NCI-H82 (cell line): ENCODE measurements at places on chromosomes 13 and 19.

GRCh38 chr13:36355632-36356031, 9.4 kb upstream of the SPART start:
- no peak for DNase-seq

GRCh38 chr19:37920591-37921450, 13.8 kb downstream of the SIPA1L3 start:
- no peak for DNase-seq

DNA sequence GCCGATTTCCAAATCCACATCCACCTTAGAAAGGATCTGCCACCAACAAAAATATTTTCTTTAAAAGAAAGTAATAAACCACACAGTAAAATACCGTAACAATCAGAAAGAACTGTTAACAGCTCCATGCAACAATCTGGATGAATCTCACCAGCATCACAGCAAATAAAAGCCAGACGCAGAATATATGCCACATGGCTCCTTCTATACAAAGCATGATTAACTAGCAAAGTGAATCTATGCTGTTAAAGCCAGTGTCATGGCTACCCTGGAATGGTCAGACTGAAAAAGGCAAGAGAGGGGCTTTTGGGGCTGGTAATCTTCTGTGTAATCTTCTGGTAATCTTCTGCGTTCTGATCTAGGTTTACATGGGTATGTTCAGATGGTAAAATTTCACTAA, 81.3 kb downstream of the SACS start:
- peak; percentile 22 for DNase-seq

DNA sequence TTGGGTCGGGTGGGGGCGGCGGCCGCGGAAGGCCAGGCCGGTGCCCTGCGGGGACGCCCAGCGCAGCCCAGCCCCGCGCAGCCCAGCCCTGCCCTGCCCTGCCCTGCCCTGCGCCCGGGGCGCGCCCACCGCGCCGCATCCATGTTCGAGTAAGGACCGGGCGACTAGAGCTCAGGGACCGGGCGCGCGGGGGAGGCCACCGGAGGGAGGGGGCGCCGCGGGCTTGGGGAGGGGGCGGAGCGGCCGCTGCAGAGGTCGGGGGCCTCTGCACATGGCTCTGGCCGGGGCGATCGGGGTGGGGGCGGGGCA, 169 bp downstream of the GRAMD1A start:
- no peak for DNase-seq

GRCh38 chr19:49128545-49129237, 9.3 kb downstream of the PPFIA3 start:
- DNase-seq: no peak

GRCh38 chr13:25844559-25845434, 207.0 kb downstream of the SHISA2 start:
- no peak for DNase-seq

DNA sequence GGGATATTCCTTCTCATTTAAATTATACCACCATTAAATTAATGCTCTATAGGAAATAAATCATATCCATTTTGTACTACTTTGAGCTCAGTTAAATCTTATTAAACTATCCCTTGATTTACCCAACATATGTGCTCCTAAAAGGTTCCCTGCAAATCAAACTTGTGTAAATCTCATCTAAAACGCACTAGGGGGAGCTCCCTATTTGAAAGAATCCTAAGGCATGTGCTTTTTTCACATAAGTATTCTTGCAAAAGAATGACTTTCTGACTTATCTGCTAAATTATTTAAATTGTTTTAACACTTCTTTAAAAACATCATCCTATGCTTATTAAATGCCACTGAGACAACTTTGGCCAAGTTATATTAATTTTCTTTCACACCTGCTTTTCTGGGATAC, 7.9 kb downstream of the INTS6 start:
- peak; percentile 56 for DNase-seq

DNA sequence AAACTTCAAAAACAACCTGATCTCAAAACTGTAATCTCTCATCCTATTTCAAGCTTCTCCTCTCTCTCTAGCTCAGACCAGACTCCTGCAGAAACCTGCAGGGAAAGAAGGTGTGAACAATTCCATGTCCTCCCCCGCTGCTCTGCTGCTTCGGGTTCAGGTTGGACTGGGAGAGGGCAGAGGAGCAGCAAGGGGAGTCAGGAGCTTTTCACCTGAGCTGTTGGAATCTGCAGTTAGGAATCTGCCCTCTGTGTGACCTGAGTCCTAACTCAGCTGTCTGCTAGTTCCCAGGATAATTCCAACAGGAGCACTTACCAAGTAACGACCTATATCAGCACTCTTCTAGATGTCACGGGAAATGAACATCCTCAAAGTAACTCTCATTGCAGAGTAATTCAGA, 118.3 kb downstream of the DNAJC15 start:
- DNase-seq: no peak

DNA sequence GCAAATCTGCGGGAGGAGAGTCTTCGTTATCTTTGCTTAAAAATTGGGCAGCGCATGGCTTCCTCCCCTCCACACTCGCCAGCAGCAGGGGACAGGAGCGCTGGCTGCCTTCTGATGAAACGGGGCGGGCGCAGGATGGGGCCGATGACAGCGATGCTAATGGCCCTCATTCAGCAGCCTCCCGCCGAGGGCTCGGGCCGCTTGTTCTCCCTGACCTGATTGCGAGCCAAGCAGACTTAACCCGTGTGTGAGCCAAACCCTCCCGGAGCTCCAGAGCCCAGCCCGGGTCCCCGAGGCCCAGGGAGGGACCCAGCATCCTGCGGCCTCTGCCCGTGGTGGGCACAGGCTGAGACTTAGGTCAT, 90.3 kb downstream of the KDM4B start:
- no peak for DNase-seq

- peak; percentile 95 for DNase-seq
Measured at GRCh38 chr19:49339301-49340068, 4.3 kb downstream of the CD37 start.

DNA sequence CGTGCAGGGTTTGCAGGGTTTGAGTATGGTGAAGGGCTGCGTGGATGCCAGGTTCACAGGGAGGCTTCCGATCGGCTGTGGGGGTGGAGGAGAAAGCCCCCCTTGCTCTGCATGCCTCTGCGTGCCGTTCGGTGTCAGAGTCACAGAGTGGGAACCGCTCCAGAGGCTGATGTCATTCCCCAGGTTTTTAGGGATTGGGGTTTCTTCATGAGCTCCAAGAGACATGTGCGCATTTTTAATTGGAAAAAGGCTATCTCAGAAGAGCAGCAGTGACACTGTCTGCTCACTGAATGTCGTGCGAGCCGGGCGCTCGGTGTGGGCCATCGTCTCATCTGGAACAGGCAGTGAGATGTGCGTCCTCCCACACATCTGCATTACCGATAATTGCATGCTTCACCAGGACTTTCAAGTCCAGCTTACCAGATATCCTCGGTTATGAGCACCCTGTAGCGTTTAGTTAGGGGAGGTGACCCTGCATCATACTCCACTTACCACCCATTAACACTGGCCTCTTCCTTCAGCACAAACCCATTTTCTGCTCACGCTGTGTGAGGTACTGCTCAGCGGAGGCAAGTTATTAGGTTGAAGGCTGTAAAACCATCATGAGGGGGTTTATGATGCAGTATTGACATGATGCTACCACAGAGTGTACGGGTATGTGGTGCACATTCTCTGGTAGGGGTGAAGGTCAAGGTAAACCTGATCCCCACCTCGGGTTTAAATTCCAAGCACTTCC, 1.7 kb downstream of the MCF2L start:
- no peak for DNase-seq

DNA sequence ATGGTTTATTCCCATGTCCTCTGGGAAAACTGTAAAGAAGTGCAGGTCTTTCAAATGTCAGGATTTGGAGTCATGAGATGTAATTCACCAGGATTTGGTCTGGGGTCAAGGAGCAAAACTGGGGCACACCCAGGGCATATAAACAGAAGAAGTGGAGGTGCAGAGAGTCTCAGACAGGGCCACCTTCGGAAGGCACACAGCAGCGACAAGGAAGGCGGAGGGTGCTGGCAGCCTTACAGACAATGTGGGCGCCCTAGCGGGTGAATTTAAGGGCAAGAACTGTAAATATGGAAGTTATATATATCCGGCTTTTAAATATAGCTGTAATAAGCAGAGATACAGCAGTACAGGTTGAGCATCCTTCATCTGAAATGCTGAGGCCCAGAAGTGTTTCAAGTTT, 31.2 kb downstream of the DHRS12 start:
- DNase-seq: no peak

- DNase-seq: no peak
Measured at GRCh38 chr13:93249364-93250306, 23.0 kb downstream of the GPC6 start.

GRCh38 chr13:106281426-106281825, 254.0 kb downstream of the EFNB2 start:
- DNase-seq: no peak

DNA sequence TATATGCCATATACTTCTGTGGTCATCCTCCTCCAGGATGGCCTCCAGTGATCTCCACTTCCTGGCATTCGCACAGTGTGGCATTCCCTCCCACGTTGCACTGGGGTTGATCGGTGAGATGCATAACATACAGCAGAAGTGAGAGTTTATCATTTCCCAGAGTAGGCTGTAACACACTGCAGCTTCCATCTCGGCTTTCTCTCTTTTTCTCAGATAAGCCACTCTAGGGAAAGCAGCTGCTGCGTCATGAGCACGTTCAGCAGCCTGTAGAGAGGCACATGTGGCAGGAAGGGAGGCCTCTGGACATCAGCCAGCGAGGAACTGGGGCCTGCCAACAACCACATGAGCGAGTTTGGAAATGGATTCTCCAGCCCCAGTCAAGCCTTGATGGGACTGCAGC, 807.1 kb downstream of the DIAPH3 start:
- DNase-seq: no peak

- DNase-seq: no peak
Measured at GRCh38 chr13:113898391-113898790, 34.5 kb upstream of the GAS6 start.

DNA sequence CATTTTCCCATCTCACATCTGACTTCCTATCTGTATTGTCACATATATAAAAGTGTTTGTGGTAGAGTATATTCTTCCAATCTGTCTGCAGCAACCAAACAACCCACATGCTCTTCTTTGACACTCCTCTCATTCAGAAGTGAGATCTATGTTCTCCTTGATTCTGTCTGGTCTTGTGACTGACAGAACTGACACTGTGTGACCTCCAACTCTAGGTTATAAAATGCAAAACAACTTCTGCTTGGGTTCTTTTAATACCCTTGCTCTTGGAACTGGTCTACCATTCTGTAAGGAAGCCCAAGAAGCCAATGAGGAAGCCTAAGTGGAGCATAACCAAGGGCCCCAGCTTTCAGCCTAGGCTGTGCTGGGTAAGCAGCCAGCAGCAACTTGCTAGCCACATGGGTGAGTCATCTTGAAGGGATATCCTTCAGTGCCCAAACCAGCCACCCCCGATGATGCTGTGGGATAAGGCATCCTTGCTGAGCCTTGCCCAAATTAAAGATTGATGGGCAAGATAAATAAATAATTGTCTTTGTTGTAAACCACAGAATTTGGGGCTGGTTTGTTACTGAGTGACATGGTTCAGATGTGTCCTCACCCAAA, 18.4 kb upstream of the ITM2B start:
- DNase-seq: no peak

- DNase-seq: peak; percentile 35
Measured at GRCh38 chr19:32406161-32407003, 812 bp downstream of the DPY19L3 start.

DNA sequence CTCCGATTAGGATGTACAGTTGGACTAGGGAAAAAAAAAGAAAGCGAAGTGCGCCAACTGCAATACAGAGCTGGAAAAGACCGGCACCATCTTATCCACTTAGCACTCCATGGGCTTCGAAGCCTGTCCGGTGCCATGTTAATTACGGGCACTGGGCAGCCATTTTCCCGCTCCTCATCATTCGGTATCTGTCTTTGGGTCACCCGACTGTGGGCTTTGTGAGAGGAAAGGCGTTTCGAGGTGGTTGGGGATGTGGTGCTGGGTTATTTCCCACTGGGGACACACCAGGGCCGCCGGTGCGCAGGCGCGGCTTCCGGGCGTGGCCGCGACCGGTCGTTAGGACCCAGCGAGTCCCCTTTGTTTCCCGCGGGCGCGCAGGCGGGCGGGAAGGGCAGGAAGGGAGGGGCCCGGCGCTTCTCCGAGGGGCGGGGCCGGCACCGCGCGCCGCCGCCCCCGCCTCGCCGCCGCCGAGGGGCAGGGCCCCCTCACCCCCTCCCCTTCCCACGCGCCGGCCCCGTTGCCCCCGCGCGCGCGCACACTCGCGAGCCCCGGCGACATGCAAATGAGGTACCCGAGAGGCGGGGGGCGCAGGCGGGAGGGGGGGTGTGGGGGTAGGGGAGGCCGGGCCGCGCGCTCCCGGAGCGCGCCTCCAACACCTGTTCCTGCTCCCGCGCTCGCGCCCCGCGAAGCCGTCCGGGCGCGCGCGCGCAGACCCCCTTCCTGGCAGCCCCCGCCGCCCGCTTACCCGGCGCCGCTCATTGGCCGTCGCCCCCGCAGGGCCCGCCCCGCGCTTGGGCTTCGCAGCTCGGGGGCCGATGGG, at the start of gene ZNF524:
Gene ZNF524 (plus strand): TSS at position 447 of the 820 bp plus-strand sequence. CDS start 1,825 bp downstream, outside the sequence.
- peak; percentile 97 for DNase-seq

GRCh38 chr13:105144936-105145335, 1390.5 kb downstream of the EFNB2 start:
- DNase-seq: no peak

DNA sequence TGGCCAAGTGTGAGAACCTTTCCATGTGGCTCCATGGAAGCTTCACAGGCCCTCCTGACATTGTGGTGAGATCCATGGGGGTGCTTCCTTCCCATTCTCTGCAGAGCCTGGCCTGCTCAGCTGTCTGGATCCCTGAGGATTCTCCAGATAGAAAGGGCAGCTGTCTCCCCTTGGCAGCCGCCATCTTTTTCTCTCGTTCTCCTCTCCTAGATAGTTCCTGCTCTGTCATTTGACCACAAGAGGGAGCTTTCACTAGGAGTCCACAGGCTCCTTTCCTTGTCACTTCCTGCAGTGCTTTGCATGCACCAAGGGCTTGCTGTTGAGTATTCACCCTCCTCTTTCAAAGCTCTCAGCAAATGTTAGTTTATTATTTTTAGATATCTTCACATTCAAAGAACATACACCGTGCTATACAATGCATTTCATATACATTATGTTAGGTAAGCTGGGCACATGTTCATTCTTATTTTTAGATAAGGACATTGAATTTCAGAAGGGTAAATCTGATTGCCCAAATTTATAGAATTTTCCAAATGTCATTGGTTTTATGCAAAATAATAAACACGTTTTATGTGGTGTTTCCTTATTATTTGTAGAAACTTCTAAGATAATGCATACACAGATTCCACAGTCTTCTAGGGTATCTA, 133.2 kb downstream of the FRY start:
- peak; percentile 95 for DNase-seq

GRCh38 chr19:31545777-31546176, 196.5 kb upstream of the TSHZ3 start:
- peak; percentile 88 for DNase-seq

GRCh38 chr19:2491130-2491801, 15.3 kb downstream of the GADD45B start:
- no peak for DNase-seq
